WTC11 (cell line): ENCODE measurements at places on chromosomes 16 and 17.

- no peak for DNase-seq
Measured at GRCh38 chr17:60293580-60294335, 98.2 kb downstream of the USP32 start.

GRCh38 chr16:1119766-1120576, 23.9 kb upstream of the C1QTNF8 start:
- DNase-seq, result no peak

DNA sequence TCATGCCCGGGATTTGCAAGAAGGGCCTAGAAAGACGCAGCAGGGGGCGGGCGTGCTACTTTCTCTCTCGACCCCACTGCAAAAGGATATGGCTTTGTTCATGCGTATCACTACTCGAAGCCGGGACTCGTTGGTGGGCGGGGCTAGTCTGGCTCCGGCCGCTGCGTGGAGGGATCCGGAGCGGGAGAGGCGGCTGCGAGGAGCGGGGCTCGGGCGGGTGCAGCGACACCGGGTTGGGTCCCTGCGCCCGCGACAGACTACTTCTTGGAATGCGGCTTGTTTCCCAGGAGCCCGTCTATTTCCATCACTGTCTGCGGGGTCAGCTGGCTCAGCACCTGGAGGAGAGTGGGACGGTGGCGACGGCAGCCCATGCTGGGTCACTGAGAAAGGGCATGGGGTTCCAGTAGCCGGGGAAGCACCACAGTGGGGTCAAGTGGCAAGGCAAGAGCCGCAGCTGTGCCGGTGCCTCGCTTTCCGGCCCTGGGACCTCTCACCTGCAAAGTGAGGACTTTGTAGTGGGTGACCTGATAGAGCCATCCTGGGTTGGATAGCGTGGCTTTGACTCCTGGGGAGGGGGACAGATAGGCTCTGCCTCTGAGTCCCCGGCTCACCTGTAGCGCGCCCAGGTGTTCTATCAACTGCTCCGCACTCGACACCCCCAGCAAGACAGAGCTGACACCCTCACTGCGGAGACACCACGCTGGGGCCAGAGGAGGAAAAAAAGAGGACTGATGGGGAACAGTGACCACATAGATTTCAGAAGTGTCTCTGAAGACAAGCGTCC, 6.6 kb downstream of the KCNAB3 start:
- peak; percentile 92 for DNase-seq

DNA sequence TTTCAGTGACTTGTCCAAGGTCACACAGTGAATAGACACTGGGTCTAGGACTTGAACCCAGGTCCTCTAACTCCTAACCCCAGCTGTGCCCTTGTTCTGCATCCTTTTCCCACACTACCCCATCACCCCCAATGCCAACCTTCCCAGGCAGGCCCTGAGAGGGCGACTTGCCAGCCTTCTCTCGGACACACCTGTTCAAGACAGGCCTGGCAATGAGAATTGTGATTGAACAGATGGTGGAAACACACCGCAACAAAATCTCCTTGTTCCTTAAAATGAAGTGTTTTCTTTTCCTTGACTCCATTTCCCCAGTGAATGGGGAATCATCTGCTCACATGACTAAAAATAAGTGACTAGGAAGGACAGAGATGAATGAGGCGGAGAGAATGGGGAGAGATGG, 189.5 kb upstream of the ASIC2 start:
- no peak for DNase-seq

DNA sequence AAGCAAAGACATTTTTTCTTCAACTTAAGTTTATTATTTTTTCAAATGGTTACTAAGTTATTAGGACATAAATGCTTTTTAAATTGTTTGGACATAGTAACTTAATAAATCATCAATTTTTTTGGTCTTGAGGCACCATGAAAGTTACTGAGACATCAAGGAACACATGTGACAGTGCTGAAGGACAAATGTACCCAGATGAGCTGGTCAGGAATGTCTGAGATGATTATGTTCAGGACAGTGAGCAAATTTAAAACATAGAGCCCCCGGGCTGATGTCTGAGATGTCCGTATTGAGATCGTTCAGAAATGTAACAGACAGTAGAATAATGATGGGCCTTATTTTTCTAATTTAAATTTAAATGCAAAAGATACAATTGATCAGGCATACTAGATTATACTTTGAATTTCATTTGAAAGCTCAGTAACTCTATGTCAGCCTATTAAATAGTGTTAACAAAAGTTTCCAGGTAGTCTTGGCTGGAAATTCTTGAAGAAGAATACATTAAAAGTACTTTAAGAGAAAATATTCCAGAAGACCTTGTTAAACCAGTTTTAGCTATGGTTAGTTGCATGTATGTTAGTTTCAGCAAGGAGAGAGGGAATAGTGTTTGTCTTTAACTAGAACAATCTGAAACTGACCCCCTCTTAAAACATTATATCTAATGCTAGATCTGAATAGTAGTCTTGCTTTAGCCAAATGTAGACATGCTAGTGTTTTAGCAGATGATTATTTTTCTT, 36.4 kb downstream of the SEC14L1 start:
- no peak for DNase-seq

DNA sequence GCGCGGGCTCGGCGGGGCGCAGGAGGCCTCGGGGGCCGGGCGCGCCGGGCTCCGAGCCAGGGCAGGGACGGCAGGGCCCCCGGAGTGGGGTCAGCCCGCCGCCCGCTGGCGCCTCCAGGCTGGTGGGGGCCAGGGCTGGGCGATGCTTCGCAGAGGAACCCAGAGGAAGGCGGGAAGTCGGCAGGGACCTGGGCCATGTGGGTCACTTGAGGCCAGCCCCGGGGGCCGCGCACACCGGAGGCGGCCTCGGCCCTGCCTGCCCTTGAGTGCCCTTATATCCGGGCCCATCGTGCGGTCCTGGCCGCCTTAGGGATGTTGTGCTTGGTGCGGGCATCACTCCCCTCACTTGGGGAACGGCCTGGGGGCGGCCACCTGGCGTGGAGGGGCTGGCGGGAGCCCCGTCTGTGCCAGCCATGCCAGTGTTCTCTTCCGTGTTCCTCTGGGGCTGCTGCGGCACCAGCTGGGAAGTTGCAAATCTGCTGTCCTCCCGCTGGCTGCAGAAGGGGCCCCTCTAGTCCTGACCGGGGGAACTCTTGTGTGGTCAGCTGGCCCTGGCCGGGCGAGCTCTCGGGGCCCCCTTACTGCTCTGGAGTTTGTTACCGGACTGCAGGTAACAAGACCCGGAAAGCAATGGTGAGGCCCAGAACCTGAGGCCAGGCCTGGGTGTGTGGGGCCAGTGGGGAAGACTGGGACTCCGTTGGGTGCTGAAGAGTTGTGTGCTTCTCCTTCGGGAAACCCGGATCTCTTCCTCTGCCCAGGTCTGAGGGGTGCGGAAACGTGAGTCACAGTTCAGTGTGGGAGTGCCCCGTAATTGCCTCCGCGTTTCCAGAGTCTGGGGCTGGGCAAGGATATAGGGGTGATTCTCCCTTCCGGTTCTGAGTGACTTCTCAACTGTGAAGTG, 849 bp downstream of the CAPN15 start:
- peak; percentile 44 for DNase-seq

GRCh38 chr17:46832945-46833839, 14.7 kb upstream of the WNT3 start:
- DNase-seq, result no peak

DNA sequence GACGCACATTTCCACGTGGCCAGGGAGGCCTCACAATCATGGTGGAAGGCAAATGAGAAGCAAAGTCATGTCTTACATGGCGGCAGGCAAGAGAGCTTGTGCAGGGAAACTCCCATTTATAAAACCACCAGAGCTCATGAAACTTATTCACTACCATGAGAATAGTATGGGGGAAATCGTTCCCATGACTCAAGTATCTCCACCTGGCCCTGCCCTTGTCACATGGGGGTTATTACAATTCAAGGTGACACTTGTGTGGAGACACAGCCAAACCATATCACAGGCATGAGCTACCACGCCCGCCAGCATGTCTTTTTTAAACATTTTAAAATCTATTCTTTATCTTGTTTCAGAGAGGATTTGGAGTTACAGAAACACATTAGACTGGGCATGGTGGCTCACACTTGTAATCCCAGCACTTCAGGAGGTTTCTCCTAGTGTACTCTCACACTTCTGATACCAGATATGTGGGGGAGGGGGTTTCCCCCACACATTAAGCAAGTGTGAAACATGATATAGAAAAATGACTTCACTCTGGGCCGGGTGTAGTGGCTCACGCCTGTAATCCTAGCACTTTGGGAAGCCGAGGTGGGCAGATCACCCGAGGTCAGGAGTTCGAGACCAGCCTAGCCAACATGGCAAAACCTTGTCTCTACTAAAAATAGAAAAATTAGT, 5.6 kb upstream of the ATMIN start:
- DNase-seq, result no peak

DNA sequence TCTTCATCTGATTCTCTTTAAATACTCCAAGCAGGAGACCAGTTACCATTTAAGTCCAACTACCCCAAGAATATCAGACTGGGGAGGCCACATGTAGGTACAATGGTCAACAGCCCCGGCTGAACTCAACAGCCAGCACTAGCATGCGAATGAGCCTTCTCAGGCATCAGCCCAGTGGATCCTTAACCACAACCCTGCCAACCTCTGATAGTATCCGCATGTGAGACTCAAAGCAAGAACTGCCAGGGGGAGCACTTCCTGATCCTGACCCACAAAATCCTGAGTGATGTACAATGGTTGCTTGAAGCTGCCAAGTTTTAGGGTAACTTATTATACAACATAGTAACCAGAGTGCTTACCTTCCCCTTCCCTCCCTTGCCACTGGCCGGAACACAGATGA, 4.0 kb downstream of the PYY start:
- no peak for DNase-seq

GRCh38 chr16:9441012-9441411, 349.6 kb downstream of the HAPSTR1 start:
- no peak for DNase-seq
